Endothelial cell (in vitro differentiated cells): ENCODE measurements at places on chromosomes 3 and 15. TPM values are rescaled to one million over a fixed set of nuclear protein-coding genes. Genes with fewer than 3 reads are reported as not detected.

- H3K4me1 ChIP-seq, result peaks cover 65% of the 10 kb centered on the region
- H3K27ac ChIP-seq, result peak overlapping the region; percentile 77
- no peak for DNase-seq
- H3K36me3 ChIP-seq, result peaks cover 4% of the 10 kb centered on the region
- peaks cover 3% of the 10 kb centered on the region for H3K27me3 ChIP-seq
Measured at GRCh38 chr3:172094621-172095557, 55.5 kb downstream of the FNDC3B start.

- H3K27me3 ChIP-seq, result peaks cover 21% of the 10 kb centered on the region
- no peak within 1 kb of the TSS for H3K27ac ChIP-seq
- peaks cover 5% of the 10 kb centered on the region for H3K36me3 ChIP-seq
- peak within 1 kb of the TSS; percentile 62 for H3K4me3 ChIP-seq
- peaks cover 8% of the 10 kb centered on the region for H3K4me1 ChIP-seq
Measured at GRCh38 chr15:32717426-32718226, at the start of gene GREM1. GREM1 (plus strand) TSS chr15:32718004; CDS start chr15:32730691, 12,687 bp downstream.

DNA sequence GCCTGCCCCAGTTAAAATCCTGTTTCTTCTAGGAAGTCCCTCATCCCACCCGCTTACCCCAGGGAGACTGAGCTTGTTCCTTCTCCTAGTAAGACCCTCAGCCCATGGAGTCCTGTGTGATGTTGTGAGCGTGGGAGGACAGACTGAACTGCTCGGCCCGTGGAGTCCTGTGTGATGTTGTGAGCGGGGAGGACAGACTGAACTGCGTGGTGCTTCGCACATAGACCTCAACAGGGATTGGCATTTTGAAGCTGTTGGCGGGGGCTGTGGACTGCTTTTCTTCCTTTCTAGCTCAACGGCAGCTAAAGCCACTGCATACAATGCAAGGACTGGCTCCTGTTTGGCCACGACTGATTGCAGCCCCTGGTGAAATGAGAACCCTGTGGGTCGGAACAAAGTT lies 1.6 kb upstream of the SPTBN5 start:
- peaks cover 26% of the 10 kb centered on the region for H3K36me3 ChIP-seq
- peaks cover 14% of the 10 kb centered on the region for H3K27me3 ChIP-seq
- peak overlapping the region; percentile 84 for H3K27ac ChIP-seq
- no peak for DNase-seq
- H3K4me1 ChIP-seq, result peaks cover 5% of the 10 kb centered on the region

SYNPR gene
- not detected for total RNA-seq

NR1I2 gene
- 0.23 TPM for total RNA-seq
